ENCODE measurements at places on chromosomes 7 and 10.

- DNase-seq, result no peak
Measured at GRCh38 chr7:121401896-121402295, 5.8 kb upstream of the FAM3C start.

- DNase-seq, result no peak
Measured at GRCh38 chr10:9825491-9826018, 1192.1 kb upstream of the CELF2 start.

- no peak for DNase-seq
Measured at GRCh38 chr7:74418538-74418937, 35.2 kb upstream of the GTF2IRD1 start.

DNA sequence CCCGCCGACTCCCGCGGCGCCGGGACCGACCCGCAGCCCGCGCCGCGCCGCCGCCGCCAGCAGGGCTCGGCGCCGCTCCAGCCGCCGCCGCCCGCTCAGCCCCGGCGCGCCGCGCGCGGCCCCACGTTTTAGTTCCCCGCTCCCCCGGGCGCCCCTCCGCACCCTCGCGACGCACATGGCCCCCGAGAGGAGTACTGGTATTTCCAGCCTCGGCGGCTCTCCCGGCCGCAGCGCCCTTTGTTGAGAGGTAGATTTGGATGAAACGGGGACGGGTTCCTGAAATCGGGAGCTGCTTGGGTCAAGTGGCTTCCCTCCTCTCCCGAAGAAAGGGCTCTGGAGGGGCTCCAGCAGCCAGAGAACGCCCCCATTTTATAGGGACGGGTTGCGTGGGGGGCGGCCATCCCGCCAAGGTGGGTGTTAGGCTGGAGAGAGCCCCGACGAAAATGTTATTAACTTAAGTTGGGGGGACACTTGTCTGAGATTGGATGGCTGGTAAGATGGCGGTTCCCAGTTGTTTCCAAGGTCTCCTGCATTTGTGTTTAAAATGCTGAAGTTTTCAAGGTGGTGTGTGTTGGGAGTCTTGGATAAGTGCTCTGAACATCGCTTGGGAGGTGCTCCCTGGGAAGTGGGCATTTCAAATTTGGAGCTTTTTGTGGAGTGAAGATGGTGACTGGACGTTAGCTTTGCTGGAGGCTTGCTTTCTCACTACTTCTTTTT lies 1.2 kb downstream of the BMI1 start:
- peak; percentile 56 for DNase-seq

DNA sequence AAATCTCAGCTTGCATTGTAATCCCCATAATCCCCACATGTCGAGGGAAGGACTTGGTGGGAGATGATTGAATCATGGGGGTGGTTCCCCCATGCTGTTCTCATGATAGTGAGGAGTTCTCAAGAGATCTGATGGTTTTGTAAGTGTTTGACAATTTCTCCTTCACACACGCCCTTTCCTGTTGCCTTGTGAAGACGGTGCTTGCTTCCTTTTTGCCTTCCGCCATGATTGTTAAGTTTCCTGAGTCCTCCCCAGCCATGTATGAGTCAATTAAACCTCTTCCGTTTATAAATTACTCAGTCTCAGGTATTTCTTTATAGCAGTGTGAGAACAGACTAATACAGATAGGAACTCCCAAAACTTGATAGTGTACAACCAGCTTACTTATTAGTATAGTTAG lies 98.6 kb downstream of the CREM start:
- DNase-seq, result no peak

- DNase-seq, result no peak
Measured at GRCh38 chr10:21627331-21627730, 93.3 kb downstream of the MLLT10 start.

- DNase-seq, result peak; percentile 78
Measured at GRCh38 chr10:11178606-11179515, 161.2 kb downstream of the CELF2 start.

- DNase-seq, result no peak
Measured at GRCh38 chr7:117559391-117559790, 79.6 kb downstream of the CFTR start.

DNA sequence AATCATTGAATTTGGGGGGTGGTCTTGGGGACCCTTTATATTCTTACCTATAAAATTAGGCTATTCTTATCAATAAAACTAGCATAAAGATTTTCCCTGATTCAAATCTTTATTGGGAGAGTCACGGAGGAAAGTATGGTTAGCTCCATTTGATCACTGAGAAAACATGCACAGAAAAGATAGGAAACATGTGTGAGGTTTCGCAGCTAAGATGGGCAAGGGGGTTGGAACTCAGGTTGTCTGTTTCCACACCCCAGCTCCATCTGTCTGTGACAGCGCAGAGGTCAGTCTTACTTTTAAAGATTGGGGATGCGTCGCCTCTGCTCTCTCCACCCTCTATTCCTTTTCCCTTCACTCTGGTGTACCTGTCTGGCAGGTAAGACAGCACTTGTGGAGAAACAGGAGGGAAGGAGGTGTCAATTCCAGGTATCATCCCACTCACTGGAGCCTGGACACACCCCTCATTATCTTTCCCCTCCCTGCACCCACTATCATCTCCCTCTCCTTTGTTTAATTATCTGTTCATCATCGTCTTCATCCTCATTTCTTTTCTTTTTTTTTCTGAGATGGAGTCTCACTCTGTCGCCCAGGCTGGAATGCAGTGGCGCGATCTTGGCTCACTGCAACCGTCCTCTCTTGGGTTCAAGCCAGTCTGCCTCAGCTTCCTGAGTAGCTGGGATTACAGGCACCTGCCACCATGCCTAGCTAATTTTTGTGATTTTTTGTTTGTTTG lies 2.4 kb upstream of the DENND10 start:
- DNase-seq, result no peak

GRCh38 chr10:12358863-12359564 lies 9.7 kb downstream of the CAMK1D start:
- DNase-seq, result no peak

DNA sequence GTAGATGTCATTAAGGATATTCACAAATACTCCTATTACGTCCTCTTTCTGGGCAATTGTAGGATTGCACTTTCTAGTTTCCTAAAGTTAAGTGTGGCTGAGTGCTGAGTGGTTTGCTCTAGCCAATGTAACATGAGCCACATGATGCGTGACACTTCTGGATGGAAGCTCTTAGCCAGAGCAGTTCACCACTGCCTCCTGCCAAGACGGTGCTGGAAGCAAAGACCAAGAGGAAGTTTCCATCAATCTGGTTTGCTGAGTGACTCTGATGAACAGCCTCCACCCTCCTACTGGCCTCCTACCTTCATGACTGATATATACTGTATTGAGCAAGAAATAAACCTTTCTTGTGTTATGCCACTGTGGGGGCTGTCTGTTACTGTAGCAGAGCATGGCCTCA lies 318.1 kb downstream of the KCNMA1 start:
- DNase-seq, result no peak

GRCh38 chr7:74121401-74122249 lies 38.0 kb downstream of the LIMK1 start:
- DNase-seq, result no peak

- DNase-seq, result no peak
Measured at GRCh38 chr7:68009716-68010115, 1013.1 kb downstream of the TYW1 start.

GRCh38 chr7:40644454-40645188 lies 509.8 kb downstream of the SUGCT start:
- DNase-seq, result peak; percentile 47

GRCh38 chr7:4779118-4779517 lies 3.7 kb downstream of the AP5Z1 start:
- DNase-seq, result no peak

DNA sequence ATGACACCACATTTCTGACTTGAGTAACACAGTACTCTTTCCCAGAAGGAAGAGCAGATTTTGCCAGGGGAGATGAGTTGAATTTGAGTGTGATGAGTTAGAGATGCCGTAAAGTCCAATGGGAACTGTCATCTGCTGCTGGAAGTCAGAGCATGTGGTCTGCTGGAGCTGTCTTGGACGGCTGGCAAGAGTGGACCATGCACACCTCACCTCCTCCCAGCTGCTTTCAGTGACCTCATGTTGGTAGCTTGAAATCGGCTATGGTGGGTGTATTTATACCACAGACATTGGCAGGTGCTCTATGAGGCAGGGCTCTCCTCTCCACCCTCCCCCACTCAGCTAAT lies 82.3 kb downstream of the COL13A1 start:
- no peak for DNase-seq

- DNase-seq, result no peak
Measured at GRCh38 chr10:113520690-113521474, 32.0 kb upstream of the HABP2 start.

- no peak for DNase-seq
Measured at GRCh38 chr7:95534796-95535195, 49.1 kb downstream of the ASB4 start.

- DNase-seq, result no peak
Measured at GRCh38 chr7:5510426-5511045, 86.9 kb upstream of the TNRC18 start.

GRCh38 chr10:64101606-64102263 lies 580.5 kb downstream of the REEP3 start:
- no peak for DNase-seq

DNA sequence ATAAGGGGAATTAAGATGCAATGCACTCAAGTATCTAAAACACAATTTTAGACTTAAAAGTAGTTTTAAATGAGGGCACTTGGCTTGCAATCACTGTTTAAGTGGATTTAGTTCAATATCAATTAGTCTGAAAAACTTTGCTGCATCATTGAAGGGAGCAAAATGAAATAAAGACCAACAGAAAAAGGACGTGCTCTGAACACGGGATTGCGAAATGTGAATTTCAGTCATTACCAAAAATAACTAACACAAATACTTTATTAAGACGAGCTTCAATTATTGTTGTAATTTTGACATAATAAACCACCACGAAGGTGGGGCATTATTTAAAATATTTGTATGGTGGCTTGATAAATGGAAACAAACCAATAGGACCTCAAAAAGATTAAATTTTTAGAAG lies 361.8 kb upstream of the GALNT17 start:
- no peak for DNase-seq

GRCh38 chr10:95327367-95327766 lies 36.6 kb upstream of the PDLIM1 start:
- DNase-seq, result no peak

- DNase-seq, result peak; percentile 75
Measured at GRCh38 chr7:64876792-64877713, 26.0 kb upstream of the ZNF273 start.

DNA sequence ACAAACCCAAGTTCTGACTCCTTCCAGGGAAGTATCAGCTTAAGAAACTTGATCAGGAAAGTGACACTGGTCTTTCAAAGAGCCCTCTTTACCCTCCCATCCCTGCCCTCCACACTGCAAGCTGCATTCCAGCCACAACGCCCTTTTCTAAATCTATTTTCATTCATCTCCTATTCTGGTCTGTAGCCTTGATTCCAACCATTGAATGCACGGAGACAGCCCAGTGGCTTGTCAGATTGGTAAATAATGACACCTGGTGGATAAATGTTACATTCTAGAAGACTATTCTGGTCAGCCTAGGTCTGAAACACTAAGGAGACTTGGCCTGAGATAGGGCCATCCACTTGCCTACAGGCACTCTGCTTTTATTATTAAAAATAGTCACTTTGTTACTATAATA lies 20.9 kb downstream of the MORN4 start:
- no peak for DNase-seq

DNA sequence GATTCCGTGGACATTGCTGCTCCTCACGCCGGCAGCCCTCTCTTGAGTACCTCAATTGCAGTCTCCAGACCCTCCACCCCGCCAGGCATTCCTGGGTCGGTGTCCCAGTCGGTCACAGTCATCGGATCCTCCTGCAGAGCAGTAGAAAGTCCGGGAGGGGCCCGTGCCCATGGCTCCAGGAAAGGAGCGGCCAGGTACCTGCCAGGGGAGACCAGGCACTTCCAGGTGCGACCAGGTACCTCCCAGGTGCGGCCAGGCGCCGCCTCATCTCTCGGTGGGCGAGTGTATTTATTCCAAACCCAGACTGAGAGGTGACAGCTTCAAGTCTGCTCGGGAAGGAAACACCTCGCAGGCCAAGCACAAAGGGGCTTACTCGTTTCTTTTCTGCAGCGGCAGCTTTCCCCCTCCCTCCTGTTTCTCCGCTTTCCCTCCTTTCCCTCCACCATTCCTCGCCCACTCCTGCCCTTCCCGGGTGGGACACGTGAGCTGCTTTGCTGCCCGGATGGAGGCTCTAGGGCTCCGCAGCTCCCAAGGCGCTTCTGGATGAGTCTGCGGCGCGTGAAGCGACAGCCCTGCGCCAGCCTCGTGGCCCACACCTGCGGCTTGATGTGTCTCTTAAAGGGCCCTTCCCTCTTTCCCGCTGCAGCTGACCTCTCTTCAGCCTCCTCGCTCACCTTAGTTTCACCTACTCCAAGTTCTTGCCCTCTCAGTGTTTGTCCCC lies 39.4 kb upstream of the AGK start:
- DNase-seq, result peak; percentile 26

DNA sequence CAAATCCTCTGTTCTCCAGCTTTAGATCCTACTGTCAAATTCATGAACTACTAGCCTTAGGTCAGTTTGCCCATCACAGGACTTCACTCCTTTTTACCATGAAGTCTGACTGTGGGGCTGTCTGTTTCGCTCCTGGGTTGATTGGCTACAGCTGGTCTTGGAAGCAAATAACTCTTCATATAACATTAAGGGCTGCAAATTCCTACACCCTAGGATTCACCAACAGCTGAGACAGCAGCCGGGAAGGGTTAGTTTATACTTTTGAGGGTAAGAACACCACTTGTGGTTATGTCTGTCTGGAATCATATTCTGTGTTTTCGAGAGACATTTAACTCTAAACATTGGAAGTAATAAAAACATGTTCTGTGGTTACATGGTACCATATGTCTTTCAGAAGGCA lies 55.9 kb upstream of the KIAA1217 start:
- no peak for DNase-seq

- DNase-seq, result no peak
Measured at GRCh38 chr10:59337201-59337652, 25.1 kb downstream of the FAM13C start.

GRCh38 chr7:157018997-157019608 lies 8.6 kb upstream of the MNX1 start:
- no peak for DNase-seq

GRCh38 chr10:28363376-28363775 lies 60.5 kb upstream of the MPP7 start:
- no peak for DNase-seq

GRCh38 chr7:22860337-22860736 lies 37.7 kb upstream of the TOMM7 start:
- DNase-seq, result no peak

DNA sequence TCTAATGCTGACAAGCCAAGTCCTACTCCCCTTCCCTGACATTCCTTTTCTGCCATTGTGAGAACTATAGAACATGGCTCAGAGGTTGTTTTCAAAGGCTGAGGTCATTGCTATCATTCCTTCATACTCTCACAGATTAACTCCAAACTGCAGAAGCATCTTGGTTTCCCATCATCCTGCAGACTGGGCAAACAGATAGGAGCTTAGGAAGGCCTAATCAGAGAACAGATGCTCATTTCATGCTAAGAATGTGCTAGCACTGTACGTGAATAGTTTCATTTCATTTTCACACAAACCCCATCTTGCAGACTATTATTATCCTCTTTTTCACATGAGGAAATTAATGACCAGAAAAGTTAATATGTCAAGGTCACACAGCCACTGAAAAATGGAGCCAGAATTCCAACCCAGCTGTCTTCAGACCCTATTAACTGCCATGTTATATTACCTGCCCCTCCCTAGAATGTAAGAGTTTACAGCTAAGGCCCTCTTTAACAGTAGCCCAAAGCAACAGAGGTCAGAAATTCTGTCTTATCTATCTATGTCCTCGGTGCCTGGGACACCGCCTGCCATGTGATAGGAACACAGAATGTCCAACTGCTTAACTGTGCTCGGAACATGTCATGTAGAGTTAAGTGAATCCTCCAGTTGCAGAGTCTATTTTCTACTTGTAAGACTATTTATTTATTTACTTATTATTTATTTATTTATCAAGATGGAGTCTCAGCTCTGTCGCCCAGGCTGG lies 2.9 kb upstream of the LCOR start:
- no peak for DNase-seq

- no peak for DNase-seq
Measured at GRCh38 chr7:2271273-2272026, 29.4 kb downstream of the NUDT1 start.

All from activated naive CD8-positive, alpha-beta T cell treated with anti-CD3 and anti-CD28 coated beads, Interleukin-2, amount 10 ng/mL, durations not matched to agents 7 days and 5 days (primary cell).